ENCODE measurements at places on chromosomes 12 and 14.

- peak; percentile 48 for DNase-seq
Measured at GRCh38 chr12:10453156-10453555, at the start of gene KLRC1. KLRC1 (minus strand) TSS chr12:10453377; CDS start chr12:10451156, 2,221 bp downstream.

- no peak for DNase-seq
Measured at GRCh38 chr14:88005978-88006851, 1.3 kb downstream of the GPR65 start.

- DNase-seq, result no peak
Measured at GRCh38 chr14:28656704-28657255, 109.8 kb upstream of the FOXG1 start.

DNA sequence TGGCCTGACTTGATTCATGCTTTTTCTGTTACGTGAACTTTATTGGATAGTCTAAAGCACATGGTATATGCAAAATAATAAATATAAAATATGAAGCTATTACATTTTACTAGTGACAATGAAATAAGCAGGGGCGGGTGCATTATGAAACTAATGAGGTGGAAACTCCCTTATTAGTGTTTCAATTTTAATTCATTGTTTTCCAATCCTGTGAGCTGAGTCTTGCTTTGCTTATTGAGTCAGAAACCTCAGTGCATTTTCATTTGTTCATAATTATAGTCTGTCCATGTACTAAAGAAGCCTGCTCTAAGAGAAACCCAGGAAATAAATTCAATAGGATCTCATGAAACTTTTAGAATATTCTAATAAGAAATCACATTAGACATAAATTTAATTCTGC is 78.5 kb downstream of the CNTN1 start:
- no peak for DNase-seq

DNA sequence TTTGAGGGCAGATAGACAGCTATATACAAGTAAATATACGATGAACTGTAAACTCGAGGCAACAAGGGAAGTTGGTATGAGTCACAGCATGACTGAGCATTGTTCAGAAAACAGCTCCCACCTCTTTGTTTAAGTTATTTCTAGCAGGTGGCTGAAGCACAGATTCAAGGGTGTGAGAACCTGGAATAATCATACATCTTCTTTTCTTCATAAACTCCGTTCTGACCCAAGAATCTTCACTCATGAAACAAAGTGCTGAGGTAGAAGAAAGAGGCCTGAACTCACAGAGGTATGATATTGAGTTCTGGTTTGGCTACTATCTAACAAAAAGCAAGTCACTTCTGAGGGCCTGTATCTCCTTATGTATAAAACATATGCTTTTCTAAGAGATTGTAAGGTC is 364.1 kb upstream of the KITLG start:
- DNase-seq, result peak; percentile 53

DNA sequence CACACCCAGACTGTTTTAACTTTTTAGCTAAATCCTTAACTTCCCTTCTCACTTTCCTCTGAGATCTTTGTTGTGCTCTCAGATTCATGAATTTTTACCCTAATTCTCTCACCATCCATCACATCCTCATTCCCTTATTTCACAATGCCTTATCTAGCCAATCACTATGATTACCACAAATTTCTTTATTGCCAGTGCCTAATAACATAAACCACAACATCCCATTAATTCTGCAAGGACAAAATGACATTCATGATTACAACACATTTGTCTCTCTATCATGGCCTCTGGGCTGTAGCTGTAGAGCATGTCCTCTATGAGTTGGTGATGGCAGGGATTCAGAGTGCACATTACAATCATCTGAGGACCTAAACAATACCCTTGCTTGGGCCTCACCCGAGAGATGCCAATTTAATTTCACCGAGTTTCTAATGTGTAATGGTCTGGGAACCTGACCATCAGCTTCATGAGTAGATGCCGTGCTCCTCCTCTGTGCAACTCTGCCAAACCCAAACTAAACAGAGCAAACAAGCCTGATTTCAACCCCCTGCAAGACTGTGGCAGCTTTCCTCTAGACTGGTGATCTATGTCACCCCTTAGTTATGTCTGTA is 99.3 kb downstream of the SPTSSA start:
- no peak for DNase-seq

DNA sequence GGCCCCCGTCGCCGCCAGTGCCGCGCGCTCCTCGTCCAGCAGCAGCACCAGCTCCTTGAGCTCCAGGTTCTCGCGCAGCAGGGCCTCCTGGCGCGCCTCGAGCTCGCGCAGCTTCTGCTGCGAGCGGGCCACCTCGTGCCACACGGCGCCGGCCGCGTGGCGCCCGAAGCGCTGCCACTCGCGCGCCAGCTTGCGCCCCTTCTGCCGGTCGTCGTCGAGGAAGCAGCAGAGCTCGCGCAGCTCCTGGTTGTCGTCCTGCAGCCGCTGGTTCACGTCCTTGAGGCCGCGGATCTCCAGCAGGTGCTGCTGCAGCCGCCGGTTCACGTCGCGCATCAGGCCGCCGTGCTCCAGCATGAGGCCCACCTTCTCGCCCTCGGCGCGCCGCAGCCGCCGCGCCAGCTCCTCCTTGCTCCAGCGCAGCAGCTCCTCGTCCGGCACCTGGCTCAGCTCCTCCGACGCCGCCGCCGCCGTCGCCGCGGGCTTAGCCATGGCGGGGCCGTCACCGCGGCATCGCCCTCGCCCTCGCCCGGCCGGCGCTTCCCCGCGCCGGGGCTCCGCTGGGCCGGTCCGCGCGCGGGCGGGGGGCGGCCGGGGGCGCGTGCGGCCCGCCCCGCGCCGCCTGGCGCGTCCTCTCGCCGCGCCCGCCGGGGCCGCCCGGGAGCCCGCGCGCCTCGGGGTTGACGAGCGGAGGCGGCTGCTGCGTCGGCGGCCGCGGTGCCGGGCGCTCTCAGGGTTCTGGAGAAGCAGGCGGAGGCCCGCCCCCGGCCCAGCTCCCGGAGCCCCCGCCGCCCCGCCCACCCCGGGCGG is at the start of gene CCDC85C:
TSS of gene CCDC85C (minus strand) at position 737 of the 807 bp plus-strand sequence. CDS start at position 489, 248 bp downstream.
- peak; percentile 43 for DNase-seq

DNA sequence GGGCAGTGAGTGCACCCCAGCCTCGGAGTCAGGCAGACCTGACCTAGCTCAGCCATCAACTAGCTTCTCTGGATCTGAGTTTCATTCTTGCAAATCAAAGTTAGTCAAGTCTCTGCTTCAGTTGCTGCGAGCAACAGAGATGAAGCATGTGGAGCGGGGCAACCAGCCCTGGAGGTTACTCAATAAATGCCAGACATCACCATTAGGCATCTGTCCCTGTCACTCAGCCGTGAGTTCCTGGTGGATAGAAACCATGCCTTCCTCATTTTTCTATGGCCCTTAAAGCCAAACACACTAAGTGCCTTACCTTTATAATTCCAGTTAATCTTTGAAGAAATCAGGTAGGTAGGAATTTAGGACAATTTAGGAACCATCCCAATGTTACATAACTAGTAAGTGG is 19.3 kb downstream of the RFX4 start:
- no peak for DNase-seq

DNA sequence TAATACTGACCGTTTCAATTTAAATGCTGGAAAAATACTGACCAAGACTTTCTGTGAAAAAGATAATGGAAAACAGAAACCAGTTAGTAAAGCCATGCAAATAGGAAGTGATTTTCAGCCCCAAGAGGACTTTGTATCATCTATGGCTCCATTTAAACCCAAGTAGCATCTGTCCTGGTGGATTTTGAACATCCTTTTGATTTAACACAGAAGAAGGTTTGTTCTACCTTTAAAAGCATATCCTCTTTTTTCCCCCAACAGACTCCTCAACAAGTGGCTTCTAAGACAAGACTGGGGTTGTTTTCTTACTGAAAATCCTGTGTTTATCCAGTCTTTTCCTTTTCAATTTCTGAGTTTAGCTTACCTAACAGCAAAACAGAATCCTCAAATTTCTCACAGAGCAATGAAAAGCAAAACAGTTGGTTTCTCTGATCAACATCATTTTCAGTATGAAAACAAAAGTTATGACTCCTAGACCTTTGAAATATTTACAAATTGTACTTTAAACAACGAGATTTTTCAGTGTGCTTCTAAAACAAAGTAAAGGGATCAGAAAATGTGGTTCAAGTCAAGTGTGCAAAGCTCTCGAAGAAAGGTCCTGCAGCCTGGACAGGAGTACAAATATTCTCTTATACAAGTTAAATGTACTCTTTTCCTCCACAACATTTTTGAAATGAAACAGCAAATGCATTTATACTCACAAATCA is 2.9 kb downstream of the PHLDA1 start:
- DNase-seq, result peak; percentile 38

GRCh38 chr12:14367040-14367661 is 1.7 kb downstream of the ATF7IP start:
- peak; percentile 81 for DNase-seq

DNA sequence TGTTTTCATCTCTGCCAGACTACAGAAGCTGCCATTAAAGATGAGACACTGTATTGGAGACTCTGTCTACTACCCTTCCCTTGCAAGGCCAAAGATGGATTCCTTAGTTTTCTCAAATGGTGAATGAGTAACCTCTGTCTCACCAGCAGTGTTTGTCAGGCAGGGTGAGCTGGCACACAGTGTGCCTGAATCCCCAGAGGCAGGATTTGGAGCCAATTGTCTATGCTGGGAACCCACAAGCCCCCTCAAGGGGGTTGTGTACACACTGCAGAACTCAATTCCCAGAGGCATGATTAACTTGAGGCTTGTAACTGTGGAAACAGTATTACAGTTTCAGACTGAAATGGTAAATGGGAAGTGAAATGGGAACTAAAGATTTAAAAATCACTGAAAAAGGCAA is 136.8 kb upstream of the PTPRB start:
- DNase-seq, result no peak

- peak; percentile 7 for DNase-seq
Measured at GRCh38 chr12:54991161-54991990, 6.8 kb upstream of the TESPA1 start.

GRCh38 chr12:15001733-15002382 is 29.0 kb downstream of the PDE6H start:
- peak; percentile 50 for DNase-seq

DNA sequence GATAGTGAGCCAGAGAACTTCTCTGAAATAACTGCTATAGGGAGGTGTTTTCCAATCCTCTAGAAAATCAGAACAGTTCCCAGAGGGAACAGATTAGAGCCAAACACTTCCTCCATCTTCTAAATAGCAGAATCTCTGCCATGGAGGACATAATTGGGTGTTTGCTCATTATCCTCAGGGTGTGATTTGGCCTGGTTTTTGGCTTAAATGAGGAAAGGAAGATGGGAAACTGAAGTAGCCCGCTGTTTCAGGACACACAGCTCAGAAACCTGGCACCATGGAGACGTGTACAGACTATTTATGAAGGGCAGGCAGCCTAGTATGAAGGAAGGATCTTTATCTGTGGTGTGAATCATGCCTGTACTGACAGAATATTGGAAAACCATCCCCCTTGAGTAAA is 231.7 kb upstream of the PRKD1 start:
- no peak for DNase-seq

GRCh38 chr12:63944586-63945228 is 100.2 kb downstream of the SRGAP1 start:
- DNase-seq, result no peak

GRCh38 chr14:51877810-51878209 is 17.4 kb downstream of the GNG2 start:
- no peak for DNase-seq

DNA sequence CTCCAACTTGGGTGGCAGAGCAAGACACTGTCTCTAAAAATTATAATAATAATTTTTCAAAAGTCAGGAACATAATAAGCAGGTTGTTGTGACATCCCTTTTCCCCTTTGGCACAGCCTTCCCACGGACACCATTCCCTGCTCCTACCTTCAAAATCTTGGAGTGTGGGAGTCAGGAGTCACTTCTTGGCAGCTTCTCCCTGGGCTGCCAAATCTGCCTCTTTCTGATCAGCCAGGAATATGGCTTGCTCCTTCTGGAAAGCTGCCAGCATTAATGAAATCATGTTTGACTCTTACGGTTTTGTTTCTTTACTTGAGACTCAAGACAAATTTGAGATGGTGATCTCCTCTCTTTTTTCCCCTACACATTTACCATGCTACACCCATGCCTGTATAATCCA is 391.4 kb upstream of the SYT1 start:
- DNase-seq, result peak; percentile 70

- no peak for DNase-seq
Measured at GRCh38 chr14:103330536-103330935, 3.5 kb upstream of the EIF5 start.

- DNase-seq, result no peak
Measured at GRCh38 chr14:71290301-71290700, 383.0 kb downstream of the PCNX1 start.

- DNase-seq, result peak; percentile 58
Measured at GRCh38 chr14:67557118-67557517, 24.0 kb downstream of the PLEKHH1 start.

DNA sequence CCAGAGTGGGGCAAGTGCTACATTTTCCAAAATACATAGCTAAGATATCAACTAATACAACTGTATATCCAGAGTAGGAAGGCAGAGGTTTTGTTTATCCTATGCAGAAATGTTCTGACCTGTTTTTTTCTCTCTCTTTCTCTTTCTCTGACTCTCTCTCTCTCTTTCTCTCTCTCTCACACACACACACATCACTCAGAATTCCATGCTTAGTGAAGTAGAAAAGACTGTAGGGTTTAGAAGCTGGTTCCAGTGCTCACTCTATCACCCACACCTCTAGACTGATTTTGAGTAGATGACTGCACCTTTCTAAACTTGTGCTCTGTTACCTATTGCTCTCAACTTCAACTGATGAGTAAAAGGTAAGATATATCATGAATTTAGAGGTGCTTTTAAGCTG is 356.7 kb downstream of the LRIG3 start:
- no peak for DNase-seq

DNA sequence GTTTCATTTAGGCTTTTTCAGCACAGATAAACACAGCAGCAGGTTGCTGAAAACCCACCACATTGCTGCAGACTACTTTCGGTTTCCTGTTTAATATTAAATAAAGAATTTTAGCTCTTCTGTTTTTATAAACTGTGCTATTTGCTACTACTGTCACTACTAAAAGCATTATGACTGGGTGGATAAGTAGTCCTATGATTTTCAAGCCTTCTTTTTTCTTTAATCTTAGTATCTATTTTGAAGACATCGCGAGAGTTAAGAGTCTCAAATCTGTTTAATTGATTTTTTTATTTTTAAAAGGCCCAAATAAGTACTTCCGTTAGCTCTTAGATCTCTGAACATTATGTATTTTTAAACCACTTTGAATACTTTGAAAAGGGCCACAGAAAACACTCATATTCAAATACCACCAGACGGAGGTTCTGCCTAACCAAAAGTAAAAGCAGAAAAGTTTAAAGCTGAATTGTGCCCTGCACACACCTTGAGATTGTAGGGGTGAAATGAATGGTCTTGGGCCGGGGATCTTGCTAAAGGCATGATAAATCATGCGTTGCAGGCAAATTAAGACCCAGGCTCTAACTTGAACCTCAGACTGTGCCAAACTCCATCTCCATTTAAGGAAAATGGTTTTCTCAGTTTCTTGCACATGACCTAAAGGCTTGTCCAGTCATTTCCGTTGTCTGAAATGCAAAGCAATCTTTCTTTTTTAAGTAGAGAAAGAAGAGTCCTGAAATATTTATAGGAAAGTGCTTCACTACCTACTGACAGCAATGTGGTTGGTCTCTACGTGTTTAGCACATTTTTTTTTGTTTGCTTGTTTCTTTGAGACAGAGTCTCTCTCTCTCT is 13.6 kb upstream of the FOXN3 start:
- DNase-seq, result peak; percentile 76

Measured in choroid plexus epithelial cell (primary cell).